ENCODE measurements at places on chromosomes 2 and 18.

DNA sequence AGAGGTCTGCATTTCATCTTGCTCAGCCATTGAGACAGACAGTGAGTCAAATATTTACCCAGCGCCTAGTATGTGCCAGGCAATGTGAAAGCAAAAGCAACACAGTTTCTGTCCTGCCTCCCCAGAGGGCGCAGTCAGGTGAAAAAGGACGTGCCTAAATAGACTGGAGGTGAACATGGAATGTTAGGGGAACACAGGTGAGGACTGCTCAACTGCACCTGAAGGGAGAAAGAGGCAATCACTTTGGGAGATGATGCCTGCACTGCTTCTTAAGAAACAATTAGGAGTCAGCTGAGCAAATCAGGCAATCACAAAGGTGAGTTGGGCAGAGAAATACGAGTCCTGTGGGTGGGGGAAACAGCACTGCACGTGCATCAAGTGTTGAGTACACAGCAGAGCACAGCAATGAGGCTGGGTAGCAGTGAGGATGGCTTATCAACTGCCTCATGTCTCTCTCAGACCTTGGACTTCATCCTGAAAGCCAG lies 218.3 kb upstream of the SMAD7 start:
- DNase-seq = no peak

DNA sequence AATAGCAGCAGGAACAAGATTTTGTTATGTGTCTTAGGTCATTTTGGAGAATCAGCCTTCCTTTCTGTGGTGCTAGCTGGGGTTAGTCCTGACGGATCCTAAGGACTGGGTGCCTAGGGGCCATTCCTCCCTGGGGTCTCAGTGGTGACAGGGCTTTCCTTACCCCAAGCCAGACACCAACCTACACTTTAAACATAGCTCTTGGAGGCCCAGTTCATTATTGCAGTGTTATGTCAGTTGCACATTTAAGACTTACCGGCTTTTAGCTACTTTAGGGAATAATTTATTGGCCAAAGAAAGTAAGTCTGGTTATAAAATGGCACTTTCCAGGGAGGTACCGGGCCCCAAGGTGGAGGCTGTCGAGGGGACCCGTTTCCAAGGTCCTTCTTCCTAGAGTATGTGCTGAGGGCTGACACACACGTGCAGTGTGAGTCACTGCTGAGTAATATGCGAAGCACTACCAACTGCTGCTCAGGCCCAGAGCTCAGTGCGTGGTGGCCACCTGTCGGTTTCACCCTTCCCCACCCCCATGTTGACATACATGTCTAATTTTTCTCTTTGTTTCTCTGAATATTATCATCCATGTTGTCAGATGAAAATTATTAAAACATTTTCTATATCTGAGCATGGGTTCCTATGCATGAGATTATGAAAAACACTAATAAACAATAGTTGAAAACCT lies 37.0 kb upstream of the GRHL1 start:
- peak; percentile 18 for DNase-seq

DNA sequence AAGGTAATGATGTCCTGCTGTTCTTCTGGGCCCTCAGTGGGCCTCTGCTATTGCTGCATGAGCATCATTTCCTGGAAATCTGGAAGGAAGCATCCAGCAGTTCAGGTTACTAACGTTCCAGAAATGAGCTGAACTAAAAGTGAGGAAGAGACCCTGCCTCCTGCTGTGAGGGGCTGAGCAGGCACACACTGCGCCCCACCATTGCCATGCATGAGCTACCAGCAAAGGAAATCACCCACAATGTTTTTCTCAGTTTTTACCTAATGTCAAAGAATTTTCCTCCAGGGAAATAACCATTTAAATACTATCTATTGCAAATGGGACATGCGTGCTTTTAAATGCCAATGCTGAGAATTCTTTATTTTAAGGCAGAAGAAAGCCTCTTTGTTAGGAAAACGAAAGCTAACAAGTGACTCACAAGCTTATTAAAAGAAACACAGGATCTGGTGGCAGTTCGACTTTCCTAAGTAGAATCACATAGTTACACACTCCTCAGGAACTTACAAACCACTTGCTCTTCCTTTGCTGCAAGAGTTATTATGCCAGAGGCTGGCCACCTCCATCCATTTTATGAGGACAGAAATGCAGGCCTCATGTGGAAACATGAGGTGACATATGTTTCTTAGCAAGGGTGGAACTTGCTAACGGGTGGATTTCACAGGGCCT lies 152.6 kb upstream of the TTC39C start:
- DNase-seq = no peak

DNA sequence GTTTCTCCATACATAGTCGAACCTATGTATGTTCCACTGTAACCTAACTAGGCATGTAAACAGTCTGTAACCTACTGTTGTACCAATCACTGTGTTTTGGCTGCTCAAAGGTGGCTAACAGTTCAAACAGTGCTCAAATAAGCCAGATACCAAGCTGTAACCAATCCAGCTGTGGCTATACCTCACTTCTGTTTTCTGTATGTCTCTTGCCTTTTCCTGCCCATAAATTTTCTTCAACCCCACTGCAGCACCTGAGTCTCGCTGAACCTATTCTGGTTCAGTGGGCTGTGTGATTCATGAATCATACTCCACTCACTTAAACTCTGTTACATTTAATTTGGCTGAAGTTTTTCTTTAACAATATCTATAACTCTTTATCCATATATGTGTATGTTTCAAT lies 340.7 kb downstream of the LPIN1 start:
- DNase-seq = no peak

DNA sequence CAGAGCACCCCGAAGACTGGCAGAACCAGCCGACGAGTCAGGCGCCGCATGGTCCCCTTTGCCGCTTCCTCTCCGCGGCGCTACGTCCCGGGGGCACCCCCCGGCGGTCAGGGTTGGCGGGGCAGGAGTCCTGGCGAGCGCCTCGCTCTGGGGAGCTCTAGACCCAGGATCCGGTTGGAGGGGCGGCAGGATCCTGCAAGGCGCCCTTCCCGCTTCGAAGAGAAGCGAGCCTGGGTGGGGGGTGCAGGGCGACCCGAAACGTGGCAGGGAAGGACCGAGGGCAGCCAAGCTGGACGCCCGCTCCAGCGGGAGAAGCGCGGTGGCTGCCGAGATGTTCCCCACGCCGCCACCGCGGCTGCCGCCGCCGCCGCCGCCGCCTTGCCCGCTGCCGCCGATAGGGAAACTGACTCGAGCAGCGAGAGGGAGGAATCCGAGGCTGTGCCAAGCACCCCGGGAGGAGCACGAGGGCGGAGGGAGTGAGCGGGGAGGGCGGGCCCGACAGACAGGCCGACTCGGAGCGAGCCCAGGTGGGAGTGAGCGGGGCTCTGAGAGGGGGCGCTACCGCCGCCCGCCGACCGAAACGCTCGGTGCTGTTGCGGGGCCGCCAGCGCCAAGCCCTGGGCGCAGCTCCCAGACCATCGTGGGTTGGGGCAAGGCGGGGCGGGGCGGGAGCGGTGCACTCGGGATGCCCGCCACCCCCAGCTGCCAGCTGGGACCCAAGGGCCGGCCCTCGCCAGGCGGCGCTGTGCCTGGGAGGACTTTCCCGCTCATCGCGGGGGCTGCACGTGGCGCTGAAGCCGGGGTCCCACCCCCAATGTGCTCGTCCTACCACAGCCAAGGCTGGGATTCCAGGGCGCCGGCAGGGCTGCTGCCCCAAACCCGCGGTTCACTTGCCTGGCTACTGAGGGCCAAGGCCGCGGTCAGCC lies at the start of gene GALNT14:
Gene GALNT14, minus strand, starts transcription at position 404 of the 926 bp plus-strand sequence. Its CDS starts 354 bp downstream, at position 50.
- DNase-seq = no peak

- DNase-seq = no peak
These were observed 55.3 kb upstream of the SERPINE2 start for GRCh38 chr2:224094413-224094812.

DNA sequence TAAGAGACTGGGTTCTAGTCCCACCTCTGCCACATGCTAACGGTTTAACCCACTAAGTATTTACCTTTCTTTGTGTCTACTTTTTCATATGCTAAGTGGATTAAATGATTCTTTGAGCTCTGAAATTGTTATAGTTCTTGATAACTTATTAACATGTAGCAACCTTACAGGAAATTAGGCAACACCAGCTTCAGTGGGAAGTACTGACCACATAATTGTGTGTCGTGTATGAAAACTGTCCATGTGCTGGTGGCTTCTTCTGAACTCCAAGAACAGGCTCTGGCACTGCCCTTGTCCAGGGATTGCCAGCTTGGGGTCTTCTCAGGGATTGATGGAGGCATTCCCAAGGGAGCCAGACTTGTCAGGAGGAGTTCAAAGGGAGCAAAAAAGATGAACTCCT lies 427.7 kb downstream of the TGIF1 start:
- DNase-seq = no peak

- DNase-seq = no peak
These were observed 62.1 kb downstream of the COBLL1 start for GRCh38 chr2:164779383-164780057.

DNA sequence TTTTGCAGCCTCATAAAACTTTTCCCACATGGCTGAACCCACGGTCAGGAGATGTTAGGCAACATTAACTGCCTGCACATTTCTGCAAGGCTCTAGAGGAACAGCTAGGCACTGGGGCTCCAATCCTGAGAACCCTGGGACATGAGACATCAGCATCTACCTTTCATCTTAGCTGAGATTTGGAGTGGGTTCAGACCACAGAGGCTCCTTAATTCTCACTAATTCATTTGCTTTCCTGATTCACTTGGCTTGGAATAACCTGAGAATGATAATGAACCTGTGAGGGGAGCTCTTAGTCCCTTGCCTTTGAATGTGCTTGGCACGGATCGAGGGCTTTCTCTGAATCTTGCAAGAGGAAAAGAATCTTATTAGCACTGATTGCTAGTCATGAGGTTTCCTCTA lies 266.2 kb downstream of the FIGN start:
- peak; percentile 0 for DNase-seq

- DNase-seq = no peak
These were observed 257.6 kb upstream of the SALL3 start for GRCh38 chr18:78721981-78722380.

- no peak for DNase-seq
These were observed 683.0 kb downstream of the DSC3 start for GRCh38 chr18:30359521-30359920.
